ENCODE measurements at places on chromosomes 13 and 19. TPM values are rescaled to one million over a fixed set of nuclear protein-coding genes. Genes with fewer than 3 reads are reported as not detected.

DNA sequence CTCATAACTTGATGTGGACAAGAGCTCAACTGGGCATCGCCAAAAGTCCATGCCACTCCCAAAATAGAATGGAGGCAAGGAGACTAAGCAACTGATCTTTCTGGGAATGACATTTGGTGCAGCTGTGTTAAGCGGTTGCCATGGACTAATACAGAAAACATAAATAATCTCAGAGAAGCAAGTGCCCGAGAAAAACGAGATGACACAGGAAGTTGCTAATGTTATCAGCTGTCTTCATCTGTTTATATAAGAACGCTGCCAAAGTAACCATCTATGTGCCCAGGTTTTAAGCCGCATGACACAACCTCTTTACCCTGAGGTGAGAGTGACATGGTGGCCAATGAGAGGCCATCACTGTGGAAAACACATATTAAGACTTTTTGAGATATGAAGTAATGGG, 54.9 kb upstream of the SACS start:
- no peak for DNase-seq

- DNase-seq: peak; percentile 81
Observed at GRCh38 chr19:1250437-1251260, 2.3 kb downstream of the MIDN start.

GRCh38 chr19:4916292-4917082, 7.2 kb downstream of the UHRF1 start:
- no peak for DNase-seq

- no peak for DNase-seq
Observed at GRCh38 chr13:40611004-40611403, 55.4 kb downstream of the FOXO1 start.

GRCh38 chr13:108525827-108526226, 103.6 kb upstream of the MYO16 start:
- no peak for DNase-seq

- no peak for DNase-seq
Observed at GRCh38 chr13:113298043-113298945, 1.3 kb downstream of the LAMP1 start.

Gene IRS2
- 14.5 TPM for total RNA-seq

Gene RAB3A
- total RNA-seq: 11.6 TPM

Gene C13orf46
- total RNA-seq: 1.5 TPM

Gene ZNF497
- 1.0 TPM for total RNA-seq

Gene LMTK3
- total RNA-seq: 5.7 TPM

Gene MEGF8
- total RNA-seq: 40.5 TPM
